ENCODE measurements at places on chromosomes 2 and 18. TPM values are rescaled to one million over a fixed set of nuclear protein-coding genes. Genes with fewer than 3 reads are reported as not detected.

CDCA7 gene
- polyA plus RNA-seq, result 36.2 TPM

NAT8 gene
- polyA plus RNA-seq, result 26.7 TPM

FLACC1 gene
- 1.0 TPM for polyA plus RNA-seq

MROH2A gene
- polyA plus RNA-seq, result 0.22 TPM

RTP5 gene
- polyA plus RNA-seq, result not detected

All from right renal cortex interstitium (tissue), 3 donors.